NCI-H1694 (cell line): ENCODE measurements at places on chromosomes 16 and 17.
A peak's percentile ranks its signal among the peaks of the same experiment; 100 is the strongest.

DNA sequence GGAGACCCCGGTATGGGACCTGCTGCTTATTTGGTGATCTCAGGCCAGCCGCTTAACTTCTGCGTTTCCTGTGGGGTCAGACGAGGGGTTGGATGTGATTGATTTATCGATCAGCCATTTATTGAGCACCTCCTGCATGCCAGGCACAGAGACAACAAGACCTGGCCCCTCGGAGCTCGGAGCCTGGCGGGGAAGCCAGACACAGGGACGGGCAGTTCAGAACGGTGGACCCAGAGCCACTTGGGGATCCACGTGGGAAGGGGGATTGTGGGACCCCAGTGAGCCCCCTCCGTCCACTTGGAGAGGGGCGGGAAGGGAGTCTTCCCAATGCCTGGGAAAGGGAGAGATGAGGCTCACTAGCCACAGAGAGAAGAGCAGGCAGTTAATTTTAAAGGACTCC, 84.7 kb upstream of the CIBAR2 start:
- DNase-seq: no peak

DNA sequence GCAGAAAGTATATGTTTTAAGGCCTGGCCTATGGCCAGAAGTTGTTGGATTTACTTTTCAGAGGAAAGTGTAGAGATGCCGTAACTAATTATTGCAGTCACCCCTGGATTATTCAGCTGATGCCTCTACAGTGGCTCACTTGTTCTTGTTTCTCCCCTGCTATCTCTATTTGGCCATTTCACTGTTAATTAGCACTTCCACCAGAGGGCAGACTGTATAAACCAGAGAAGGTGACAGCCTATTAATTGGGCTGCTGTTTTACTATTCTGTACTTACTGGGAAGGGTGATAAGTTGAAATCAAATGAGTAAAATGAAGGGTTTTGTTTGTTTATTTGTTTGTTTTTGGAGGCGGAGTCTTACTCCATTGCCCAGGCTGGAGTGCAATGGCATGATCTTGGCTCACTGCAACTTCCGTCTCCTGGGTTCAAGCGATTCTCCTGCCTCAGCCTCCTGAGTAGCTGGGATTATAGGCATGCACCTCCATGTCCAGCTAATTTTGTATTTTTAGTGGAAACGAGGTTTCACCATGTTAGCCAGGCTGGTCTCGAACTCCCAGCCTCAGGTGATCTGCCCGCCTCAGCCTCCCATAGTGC, 66.0 kb downstream of the CDK12 start:
- DNase-seq: peak; percentile 70

DNA sequence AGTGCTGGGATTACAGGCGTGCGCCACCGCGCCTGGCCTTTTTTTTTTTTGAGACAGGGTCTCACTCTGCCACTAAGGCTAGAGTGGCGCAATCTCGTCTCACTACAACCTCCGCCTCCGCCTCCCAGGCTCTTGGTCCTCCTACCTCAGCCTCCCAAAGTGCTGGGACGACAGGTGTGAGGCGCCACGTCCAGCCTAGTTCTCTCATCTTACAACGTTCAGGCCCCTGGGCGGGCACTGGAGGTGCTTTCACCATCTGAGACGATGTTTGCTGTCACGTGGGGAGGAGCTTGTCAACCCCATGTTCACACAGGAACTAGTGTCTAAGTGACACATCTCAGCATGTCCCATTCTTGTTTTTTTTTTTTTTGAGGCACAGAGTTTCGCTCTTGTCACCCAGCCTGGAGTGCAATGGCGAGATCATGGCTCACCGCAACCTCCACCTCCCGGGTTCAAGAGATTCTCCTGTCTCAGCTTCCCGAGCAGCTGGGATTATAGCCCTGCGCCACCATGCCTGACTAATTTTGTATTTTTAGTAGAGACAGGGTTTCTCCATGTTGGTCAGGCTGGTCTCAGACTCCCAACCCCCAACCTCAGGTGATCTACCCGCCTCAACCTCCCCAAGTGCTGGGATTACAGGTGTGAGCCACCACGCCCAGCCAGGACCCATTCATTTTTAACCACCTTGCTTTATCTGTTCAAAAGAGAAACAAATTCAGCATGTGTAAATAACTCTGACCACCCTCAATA, 5.2 kb upstream of the FANCA start:
- DNase-seq: no peak

DNA sequence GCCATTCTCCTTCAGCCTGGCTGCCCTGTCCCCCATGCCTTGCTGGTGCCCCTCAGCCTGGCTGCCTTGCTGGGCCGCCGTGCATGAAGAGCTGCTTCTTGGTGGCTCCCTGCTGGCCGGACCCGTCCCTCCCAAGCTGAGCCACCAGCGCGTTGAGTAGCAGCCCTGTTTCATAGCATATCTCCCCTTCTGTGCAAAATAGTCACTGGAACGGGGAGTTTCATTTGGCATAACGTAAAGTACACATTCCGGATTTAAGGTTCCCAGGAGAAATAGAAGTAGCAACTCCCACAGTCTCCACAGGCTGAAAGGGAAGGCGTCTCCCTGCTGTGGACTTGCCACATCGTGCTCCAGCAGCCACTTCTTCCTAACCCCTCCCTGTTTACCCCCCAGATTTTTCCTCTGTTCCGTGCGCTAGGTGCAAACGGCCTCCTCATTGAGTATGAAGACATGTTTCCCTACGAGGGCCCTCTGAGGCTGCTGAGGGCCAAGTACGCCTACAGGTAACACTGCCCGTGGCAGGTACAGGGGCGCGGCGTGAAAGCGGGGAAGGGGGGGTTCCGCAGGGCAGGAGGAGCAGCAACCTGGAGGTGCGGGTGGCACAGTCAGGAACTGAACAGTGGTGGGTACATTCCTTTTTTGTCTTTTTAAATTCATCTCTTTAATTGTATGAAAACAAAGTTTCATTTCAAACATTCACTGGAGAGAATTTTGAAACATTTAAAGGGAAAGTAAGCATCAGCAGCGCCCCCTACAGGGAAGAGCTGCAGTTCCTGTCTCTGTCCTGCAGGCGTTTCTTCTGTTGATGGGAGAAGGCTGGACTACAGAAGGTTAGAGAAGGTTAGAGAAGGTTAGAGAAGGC, 5.8 kb upstream of the OGFOD3 start:
- DNase-seq: peak; percentile 78

DNA sequence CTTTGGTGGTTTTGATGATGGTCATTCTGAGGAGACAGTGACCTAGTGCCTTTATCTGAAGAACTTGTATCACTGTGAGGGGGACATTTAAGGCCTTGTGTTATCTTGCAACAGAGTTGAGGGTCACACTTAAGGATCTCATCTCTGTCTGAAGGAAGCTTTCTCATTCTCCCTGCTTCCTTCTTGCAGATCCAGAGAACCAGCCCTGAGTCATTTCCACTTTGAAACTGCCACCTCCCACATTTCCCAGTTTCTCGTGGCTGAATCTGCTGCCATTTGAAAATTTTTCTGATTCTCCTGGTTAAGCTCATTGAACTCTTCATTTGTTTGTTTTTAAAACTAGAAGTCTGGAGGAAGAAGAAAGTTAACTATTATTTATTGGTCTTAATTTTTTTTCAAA, 190.2 kb upstream of the CDH11 start:
- no peak for DNase-seq
